Activated CD8-positive, alpha-beta T cell treated with anti-CD3 and anti-CD28 coated beads for 36 hours (primary cell): ENCODE measurements at places on chromosomes 4 and X. TPM values are rescaled to one million over a fixed set of nuclear protein-coding genes. Genes with fewer than 3 reads are reported as not detected.

DNA sequence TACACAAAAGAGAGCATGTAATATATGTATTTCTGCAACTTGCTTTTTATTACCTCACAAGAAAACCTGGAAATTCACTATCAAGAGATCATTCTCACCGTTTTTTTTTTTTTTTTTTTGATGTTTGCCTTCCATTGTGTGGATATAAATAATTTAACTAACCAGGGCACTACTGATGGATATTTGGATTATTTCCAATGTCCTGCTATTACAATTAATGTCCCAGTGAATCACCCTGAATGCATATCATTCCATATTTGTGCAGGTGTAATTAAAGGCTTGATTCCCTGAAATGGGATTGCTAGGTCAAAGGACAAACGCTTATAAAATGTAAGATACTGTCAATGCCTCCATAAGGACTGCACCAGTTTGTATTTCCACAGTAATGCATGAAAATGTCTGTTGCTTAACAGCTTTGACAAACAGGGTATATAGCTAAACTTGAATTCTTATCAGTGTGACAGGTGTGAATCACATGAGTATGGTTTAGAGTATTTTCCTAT, 87.8 kb downstream of the NCAPG start:
- no peak for DNase-seq

GRCh38 chr4:73828956-73829355, 7.5 kb upstream of the CXCL6 start:
- no peak for DNase-seq

GRCh38 chrX:112025753-112026152, 56.8 kb downstream of the TRPC5 start:
- DNase-seq = no peak

Gene POF1B
- not detected for total RNA-seq

Gene ASB11
- not detected for total RNA-seq

DNA sequence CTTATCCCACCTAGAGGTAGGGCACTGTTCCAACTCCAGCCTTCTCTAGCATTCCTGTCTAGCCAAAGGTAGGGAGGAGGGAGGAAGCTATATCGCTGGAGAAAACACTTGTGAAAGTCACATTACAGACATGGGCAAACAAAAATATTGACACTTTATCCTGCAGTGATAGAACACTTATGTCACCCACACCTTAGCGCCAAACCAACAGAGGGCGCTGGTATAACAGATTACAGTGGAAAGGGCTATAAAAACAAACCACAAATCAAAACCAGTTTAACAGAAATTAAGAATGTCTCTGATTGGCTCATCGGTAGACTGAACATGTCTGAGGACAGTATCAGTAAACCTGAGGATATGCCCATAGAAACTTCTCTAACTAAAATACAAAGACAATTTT, 451.3 kb downstream of the TLL1 start:
- peak; percentile 14 for DNase-seq

Gene LIMCH1
- total RNA-seq = not detected

Gene PLAC8
- total RNA-seq = 88.7 TPM

DNA sequence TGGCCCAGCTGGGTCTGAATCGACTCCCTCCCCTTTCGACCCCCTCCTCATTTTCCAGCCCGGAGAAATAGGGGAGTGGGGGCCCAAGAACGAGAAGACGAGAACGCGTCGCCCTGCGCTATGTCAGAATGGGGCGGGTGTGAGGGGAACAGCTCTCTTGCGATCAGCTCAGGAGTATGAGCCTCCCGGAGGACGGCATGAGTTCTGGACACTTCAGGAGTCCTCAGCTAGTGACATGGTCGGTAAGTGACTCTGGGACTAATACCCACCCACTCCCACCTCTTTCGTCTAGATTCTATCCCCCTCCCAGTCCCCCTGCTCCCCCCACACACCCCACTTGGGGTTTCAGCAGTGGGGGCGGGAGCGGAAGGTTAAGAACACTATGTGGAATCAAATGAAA, 944 bp downstream of the KLF8 start:
- DNase-seq = no peak

- DNase-seq = no peak
Measured at GRCh38 chr4:37400241-37400881, 155.8 kb downstream of the NWD2 start.

DNA sequence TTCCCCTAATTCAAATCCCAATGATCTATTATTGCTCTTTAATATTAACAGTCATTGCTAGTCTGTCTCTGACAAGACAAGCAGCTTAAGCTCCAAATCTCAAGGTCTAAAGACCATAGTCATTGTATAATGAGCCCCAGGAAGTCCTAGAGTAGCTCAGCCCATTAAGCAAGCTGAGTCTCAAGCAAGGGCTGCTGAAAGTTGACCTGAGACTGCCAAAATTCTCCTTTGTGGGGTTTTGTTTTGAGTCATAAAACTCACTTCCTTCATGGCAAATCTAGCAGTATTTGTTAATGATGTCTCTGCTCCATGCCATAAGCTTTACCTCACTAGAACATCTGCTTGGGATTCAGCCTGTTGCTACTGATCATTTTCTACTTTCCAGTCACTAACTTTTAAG, 313.2 kb downstream of the ANTXR2 start:
- no peak for DNase-seq

Gene CAMK2D
- total RNA-seq = 66.1 TPM

Gene TMEM255A
- not detected for total RNA-seq

DNA sequence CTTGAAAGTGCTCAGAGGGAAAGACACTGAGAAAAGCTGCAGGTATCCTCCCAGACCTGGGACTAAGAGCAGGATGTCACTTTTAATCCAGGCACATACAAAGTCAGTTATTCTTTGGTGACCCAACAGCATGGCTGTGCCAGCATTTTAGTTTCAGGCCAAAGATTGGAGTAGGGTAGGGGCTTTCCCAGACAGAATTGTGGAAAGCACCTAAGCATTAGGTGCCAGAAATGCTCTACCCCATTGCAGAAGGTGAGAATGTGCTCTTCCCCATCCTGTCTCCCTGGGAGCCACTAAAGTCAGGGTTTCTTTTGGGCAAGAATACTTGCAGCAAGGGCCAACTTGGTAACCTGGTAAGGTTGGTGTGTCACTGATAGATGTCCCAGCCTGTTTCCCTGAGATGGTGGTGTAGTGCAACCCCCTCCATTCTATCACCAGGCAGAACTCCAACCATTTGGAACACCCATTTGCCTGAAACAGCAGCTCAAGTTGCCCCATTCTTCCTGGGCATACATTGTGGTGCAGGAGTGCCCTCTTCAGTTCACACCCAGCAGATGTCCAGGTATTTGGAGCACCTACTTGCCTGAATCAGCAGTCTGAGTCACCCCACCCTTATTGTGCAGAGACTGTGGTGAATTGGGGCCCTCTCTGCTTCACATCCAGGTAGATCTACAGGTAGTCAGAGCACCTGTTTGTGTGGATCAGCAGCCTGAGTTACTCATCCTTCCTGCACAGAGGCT, 183.5 kb downstream of the ZC4H2 start:
- DNase-seq = peak; percentile 1

Gene FAM9C
- not detected for total RNA-seq

DNA sequence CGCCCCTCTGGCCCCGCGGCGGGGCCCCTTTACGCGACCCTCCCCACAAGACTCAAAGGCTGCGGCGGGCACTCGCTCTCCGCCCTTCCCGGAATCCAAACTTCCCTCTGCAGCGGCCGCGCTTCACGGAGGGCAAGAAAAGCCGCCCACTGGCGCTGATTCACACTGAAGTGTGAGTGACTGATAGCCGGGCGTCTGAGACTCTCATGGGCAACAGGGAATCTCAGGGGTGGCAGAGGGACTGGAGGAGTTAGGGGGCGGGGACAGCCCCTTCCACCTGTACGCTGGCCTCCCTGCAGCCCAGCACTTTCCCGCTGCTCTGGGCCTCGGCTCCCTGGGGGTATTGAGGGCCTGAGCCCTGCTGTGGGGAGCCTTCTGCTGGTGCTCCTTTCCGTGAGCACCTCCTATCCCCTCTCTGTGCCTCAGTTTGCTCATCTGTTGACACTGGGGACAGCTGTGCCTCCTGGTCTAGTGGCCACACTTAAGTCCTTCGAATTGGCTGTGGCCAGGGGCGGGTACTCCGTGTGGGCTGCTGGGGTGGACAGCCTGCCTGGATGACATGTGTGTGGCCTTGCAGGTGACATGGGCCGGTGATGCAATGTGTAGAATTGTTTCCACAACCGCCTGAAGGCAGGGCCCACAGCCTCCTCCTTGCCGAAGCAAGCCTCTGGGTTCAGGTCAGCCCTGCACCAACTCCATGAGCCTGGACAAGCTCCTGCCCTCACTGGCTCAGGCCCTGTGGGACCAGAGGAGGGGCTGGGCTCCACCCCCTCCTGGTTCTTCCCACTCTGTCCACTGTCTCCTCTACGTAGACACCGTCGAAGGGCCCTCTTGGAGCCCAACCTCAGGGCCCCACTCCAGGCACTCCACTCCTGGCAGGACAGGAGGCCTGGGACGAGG, 951 bp downstream of the SH3BP2 start:
- DNase-seq = peak; percentile 78

DNA sequence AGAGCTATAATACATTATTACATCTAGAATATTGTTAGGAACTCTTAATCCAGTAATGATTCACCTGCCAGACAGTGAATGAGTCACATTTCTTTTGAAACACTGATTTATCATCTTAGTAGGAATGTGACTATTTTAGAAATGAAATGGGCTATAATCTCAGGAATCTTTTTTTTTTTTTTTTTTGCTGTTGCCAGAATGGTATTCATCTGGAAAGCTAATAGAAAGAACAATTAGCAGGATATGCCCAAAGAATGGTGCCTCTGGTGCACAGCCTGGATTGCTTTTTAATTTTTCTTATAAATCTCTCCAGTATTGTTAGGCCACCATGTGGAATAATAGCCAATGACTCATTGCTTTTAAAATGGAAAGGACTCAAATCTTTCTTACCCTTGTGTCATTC, 181.1 kb upstream of the SMIM31 start:
- no peak for DNase-seq

Gene GAGE12H
- total RNA-seq = not detected

GRCh38 chr4:57378766-57379165, 268.6 kb upstream of the IGFBP7 start:
- no peak for DNase-seq

DNA sequence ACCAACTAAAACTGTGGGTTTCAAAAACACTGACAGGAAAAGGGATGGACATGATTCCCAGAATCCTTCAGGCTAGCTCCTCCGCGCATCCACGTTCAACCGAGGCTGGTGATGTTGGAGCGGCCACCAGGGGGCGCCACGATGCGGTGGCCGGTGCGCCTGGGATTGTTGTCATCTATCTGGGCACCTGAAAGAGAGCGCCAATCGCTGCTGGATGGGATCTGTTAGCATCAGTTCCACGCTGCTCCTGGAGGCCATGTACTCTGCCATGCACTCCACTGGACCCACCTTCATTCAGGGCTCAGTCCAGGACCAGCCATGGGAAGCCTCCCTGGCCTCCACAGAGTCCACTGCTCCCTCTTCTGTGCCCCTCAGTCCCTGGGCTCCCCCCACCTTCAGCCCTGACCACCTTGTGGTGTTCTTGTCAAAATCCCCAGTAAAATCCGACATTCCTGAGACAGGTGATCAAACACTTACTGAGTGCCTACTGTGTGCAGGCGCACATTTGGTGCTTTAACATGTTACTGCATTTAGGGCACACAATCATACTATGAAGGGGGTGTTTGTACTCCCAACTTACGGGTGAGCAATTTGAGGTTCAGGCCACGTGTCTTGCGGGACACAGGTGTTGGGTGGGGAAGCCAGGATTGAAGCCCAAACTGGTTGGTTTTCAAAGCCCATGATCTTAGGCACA, 71.1 kb downstream of the CRMP1 start:
- DNase-seq = peak; percentile 16

GRCh38 chr4:38691251-38692008, 27.4 kb downstream of the KLF3 start:
- no peak for DNase-seq

Gene NAP1L2
- 1.0 TPM for total RNA-seq

Gene PRR32
- total RNA-seq = not detected
